Diencephalon (tissue), 1 donor: ENCODE measurements at places on chromosomes 1 and 21. TPM values are rescaled to one million over a fixed set of nuclear protein-coding genes. Genes with fewer than 3 reads are reported as not detected.

The CD160 gene
- total RNA-seq = not detected

The ILDR2 gene
- 76.8 TPM for total RNA-seq

The RIPPLY3 gene
- 0.23 TPM for total RNA-seq

The CHODL gene
- total RNA-seq = 21.9 TPM

The BMP8B gene
- total RNA-seq = 1.4 TPM

The SH2D5 gene
- 10.8 TPM for total RNA-seq

The MARK1 gene
- 58.8 TPM for total RNA-seq

The PPP1R12B gene
- 28.6 TPM for total RNA-seq

The GCSAML gene
- total RNA-seq = 0.69 TPM

The RNU1-1 gene
- total RNA-seq = under 0.01 TPM
